ENCODE measurements at places on chromosomes 7 and 10. TPM values are rescaled to one million over a fixed set of nuclear protein-coding genes. Genes with fewer than 3 reads are reported as not detected.

The NANOS1 gene
- total RNA-seq: 0.18 TPM

The CLCN1 gene
- total RNA-seq: not detected

The RET gene
- total RNA-seq: 0.09 TPM

The ABI1 gene
- 28.1 TPM for total RNA-seq

The GRM3 gene
- not detected for total RNA-seq

The ANKRD1 gene
- 667 TPM for total RNA-seq

The TRPV5 gene
- not detected for total RNA-seq

The GBX1 gene
- not detected for total RNA-seq

The VOPP1 gene
- 109 TPM for total RNA-seq

The ELFN1 gene
- total RNA-seq: 1.2 TPM

The OGDHL gene
- 0.99 TPM for total RNA-seq

The CLRN3 gene
- total RNA-seq: 0.09 TPM

The MMP21 gene
- under 0.01 TPM for total RNA-seq

The HOXA1 gene
- 0.54 TPM for total RNA-seq

The ERV3-1 gene
- total RNA-seq: 17.1 TPM

The SLC25A13 gene
- total RNA-seq: 23.6 TPM

The DDX21 gene
- total RNA-seq: 120 TPM

The LMBR1 gene
- 112 TPM for total RNA-seq

The KAZALD1 gene
- total RNA-seq: 1.7 TPM

The IQCE gene
- 6.0 TPM for total RNA-seq

The CHST3 gene
- 10.0 TPM for total RNA-seq

The NEURL1 gene
- total RNA-seq: under 0.01 TPM

The GATA3 gene
- total RNA-seq: 0.09 TPM

The CALML3 gene
- total RNA-seq: not detected

The ENTPD1 gene
- 3.3 TPM for total RNA-seq

The NPC1L1 gene
- total RNA-seq: not detected

The TEX36 gene
- total RNA-seq: not detected

The AKR1C1 gene
- 3.2 TPM for total RNA-seq

The MMD2 gene
- total RNA-seq: not detected

The SGCE gene
- 47.1 TPM for total RNA-seq

Data from endothelial cell of coronary artery (primary cell).